MCF 10A (cell line): ENCODE measurements at places on chromosomes 12 and 14.
A peak's percentile ranks its signal among the peaks of the same experiment; 100 is the strongest.

- H3K36me3 ChIP-seq, result no peaks in the 10 kb centered on the region
- peaks cover 7% of the 10 kb centered on the region for H3K4me1 ChIP-seq
- no peak overlapping the region for H3K4me3 ChIP-seq
- H3K27me3 ChIP-seq, result no peaks in the 10 kb centered on the region
- H3K27ac ChIP-seq, result no peak overlapping the region
Measured at GRCh38 chr12:122681814-122682213, 21.3 kb downstream of the HCAR2 start.

DNA sequence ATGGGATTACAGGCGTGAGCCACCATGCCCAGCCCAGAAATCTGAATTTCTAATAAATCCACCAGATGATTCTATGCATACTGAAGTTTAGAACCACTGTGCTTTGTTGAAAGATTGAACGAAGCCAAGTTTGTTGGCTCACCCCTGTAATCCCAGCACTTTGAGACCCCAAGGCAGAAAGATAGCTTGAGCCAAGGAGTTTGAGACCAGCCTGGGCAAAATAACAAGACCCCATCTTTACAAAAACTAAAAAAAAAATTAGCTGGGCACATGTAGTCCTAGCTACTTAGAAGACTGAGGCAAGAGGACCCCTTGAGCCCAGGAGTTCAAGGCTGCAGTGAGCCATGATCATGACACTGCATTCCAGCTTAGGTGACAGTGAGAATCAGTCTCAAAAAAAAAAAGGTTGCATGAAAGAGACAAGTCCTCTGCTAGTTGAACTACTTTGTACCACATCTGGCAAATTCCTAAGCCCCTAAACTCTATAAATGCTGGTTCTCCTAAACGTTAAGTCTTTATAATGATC lies 1.7 kb upstream of the ABHD4 start:
- no peak overlapping the region for H3K27ac ChIP-seq
- H3K4me3 ChIP-seq, result no peak overlapping the region
- H3K27me3 ChIP-seq, result peaks cover 42% of the 10 kb centered on the region
- no peak for DNase-seq
- peaks cover 4% of the 10 kb centered on the region for H3K36me3 ChIP-seq

DNA sequence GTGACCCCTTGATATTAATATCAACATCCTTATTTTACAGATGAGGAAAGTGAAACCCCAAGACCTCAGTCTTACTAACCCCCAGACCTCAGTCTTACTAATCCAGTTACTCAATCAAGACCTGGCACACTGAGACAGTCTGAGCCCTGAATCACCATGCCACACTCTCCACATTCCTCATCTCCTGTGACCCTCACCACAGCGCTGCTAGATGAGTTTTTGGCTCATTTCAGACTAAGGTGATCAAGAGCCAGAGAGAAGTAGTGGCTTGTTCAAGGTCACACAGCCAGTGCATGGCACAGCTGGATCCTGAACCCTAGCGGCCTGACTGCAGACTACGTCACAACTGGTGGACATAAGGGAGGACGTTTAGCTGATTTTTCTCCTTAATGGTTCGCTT lies 579.2 kb downstream of the BCL11B start:
- H3K4me3 ChIP-seq, result no peak overlapping the region
- peak; percentile 17 for DNase-seq
- H3K36me3 ChIP-seq, result no peaks in the 10 kb centered on the region
- no peaks in the 10 kb centered on the region for H3K27me3 ChIP-seq

GRCh38 chr14:68785534-68786490 lies 7.1 kb downstream of the ZFP36L1 start:
- H3K27ac ChIP-seq, result peak overlapping the region; percentile 97
- H3K36me3 ChIP-seq, result peaks cover 67% of the 10 kb centered on the region
- H3K4me3 ChIP-seq, result no peak overlapping the region
- H3K27me3 ChIP-seq, result no peaks in the 10 kb centered on the region
- DNase-seq, result peak; percentile 65

DNA sequence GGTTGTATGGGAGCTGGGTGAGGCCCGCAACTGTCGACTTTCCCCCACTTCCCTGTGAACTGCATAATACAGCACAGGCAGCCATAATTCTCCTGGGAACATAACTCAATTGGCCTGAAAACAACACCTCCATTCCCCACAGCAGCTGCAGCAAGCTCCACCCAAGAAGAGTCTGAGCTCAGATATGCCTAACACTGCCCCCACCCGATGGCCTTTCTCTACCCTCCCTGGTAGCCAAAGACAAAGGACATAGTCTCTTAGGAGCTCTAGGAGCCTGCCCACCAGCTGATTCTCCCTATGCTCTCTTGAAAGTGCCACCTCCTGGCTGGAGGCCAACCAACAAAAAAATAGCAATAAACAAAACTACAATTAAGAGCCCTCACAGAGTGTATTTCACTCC lies 542.7 kb upstream of the LMO3 start:
- DNase-seq, result no peak
- H3K27me3 ChIP-seq, result peaks cover 28% of the 10 kb centered on the region
- no peak overlapping the region for H3K4me3 ChIP-seq
- H3K36me3 ChIP-seq, result no peaks in the 10 kb centered on the region
- no peaks in the 10 kb centered on the region for H3K4me1 ChIP-seq
- no peak overlapping the region for H3K27ac ChIP-seq

- no peaks in the 10 kb centered on the region for H3K27me3 ChIP-seq
- no peak overlapping the region for H3K27ac ChIP-seq
- no peaks in the 10 kb centered on the region for H3K36me3 ChIP-seq
- H3K4me3 ChIP-seq, result no peak overlapping the region
Measured at GRCh38 chr14:60257865-60258264, 8.8 kb downstream of the PPM1A start.

DNA sequence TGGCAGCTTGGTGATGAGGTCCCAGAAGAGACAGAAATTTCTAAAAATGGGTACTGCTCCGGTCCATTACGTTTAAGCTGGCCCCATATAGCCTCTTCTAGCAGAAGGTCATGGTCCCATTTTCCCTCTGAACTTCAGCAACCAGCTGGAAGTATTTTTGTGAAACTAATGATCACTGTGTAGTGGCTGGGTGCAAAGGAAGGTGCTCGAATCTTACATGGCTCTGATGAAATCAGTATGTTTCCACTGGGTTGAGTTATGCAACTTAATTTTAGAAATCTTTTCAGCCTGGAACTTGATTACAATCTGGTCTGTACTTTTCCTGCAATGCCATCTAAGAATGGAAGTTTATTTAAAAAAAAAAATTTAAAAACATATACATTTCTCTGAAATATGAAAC lies 228.5 kb downstream of the FOXN3 start:
- DNase-seq, result no peak
- H3K27ac ChIP-seq, result no peak overlapping the region
- no peaks in the 10 kb centered on the region for H3K27me3 ChIP-seq
- H3K4me3 ChIP-seq, result no peak overlapping the region

- H3K27me3 ChIP-seq, result no peaks in the 10 kb centered on the region
- H3K27ac ChIP-seq, result no peak overlapping the region
- H3K4me3 ChIP-seq, result no peak overlapping the region
- peaks cover 18% of the 10 kb centered on the region for H3K36me3 ChIP-seq
Measured at GRCh38 chr14:65033181-65033580, 46.5 kb downstream of the FNTB start.

DNA sequence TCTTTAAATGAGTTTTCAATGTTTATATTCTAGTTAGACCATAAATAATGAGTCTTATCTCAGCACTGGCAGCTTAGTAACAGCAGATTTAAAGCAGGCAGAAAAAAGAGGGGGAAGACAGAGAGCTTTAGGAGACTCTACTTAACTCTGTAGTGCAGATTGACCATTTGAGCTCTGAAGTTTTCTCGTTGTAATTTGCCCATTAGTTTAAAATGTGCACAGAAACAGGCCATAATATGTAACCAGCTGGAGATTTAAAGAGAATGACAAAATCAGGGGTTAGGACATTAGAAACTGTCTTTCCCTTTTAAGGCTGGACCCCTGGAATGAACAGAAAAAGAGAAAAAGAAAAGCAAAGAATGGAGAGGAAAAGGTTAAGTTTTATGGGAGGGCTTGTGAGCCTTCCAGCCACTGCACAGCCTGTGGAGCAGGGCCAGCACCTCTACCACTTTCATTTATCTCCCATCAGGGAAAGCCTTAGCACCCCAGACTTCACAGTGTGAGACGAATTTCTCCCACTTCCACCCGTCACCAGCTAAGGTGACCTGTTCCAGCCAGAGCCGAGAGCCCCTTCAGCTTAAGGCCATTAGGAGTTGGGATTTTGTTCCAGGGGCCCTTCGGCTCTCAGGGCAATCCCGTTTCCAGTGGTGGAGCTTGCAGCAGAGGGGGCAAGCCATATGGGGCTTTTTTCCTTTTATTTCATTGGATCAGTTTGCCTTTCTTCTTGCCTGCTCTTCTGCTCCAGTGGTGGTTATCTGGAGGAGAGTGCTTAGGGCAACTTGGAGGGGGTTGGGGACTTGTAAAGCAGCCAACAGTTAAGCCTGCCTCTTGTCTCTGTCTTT lies 8.0 kb downstream of the IL22 start:
- no peak for DNase-seq
- H3K4me3 ChIP-seq, result no peak overlapping the region
- no peaks in the 10 kb centered on the region for H3K27me3 ChIP-seq
- H3K27ac ChIP-seq, result no peak overlapping the region

- no peaks in the 10 kb centered on the region for H3K27me3 ChIP-seq
- no peaks in the 10 kb centered on the region for H3K36me3 ChIP-seq
- H3K27ac ChIP-seq, result no peak overlapping the region
- DNase-seq, result no peak
Measured at GRCh38 chr12:128986957-128987356, 133.7 kb downstream of the GLT1D1 start.

DNA sequence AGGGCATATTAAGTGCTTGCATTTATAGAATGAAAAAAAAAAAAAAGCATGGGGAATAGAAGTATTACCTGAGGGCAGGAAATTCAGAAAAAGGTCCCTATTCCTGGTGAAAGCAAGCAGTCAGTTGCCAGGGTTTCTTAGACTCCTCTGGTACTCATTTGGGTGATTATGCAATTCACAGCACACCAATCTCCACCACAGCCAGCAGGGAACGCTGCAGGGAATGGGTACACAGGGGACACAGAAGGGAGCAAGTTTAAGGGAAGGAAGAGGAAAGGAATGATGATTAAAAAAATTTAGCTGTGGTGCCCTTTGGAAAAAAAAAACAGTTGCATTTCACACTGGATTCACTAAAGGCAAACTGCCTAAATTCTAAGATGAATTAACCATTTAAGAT lies 14.2 kb downstream of the BLTP3B start:
- H3K27me3 ChIP-seq, result no peaks in the 10 kb centered on the region
- no peaks in the 10 kb centered on the region for H3K36me3 ChIP-seq
- H3K4me1 ChIP-seq, result peaks cover 19% of the 10 kb centered on the region
- peak overlapping the region; percentile 50 for H3K4me3 ChIP-seq
- DNase-seq, result peak; percentile 77

GRCh38 chr14:95597784-95598211 lies 62.9 kb downstream of the GLRX5 start:
- peaks cover 13% of the 10 kb centered on the region for H3K27me3 ChIP-seq
- H3K36me3 ChIP-seq, result no peaks in the 10 kb centered on the region
- no peak overlapping the region for H3K4me3 ChIP-seq
- H3K27ac ChIP-seq, result no peak overlapping the region

- no peak for DNase-seq
- peaks cover 20% of the 10 kb centered on the region for H3K27me3 ChIP-seq
- H3K27ac ChIP-seq, result no peak overlapping the region
- no peak overlapping the region for H3K4me3 ChIP-seq
Measured at GRCh38 chr12:107118624-107119023, 25.3 kb upstream of the CRY1 start.

DNA sequence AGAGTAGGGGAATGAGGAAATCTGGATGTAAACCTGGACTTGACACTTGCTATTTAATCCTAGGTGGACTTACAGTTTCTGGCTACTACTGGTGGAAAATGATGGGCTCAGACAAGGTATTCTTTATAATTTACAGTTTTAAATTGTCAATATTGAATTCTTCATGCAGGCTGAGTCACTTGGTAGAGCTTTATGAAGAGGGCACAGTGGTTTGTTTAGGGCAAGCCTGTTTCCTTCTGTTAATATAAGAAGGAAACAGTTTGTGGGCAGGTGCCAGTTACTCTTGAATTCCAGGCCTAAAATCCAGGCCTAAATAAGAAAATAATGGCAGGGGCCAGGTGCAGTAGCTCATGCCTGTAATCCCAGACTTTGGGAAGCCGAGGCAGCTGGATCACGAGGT lies 355.8 kb upstream of the RGS6 start:
- H3K4me3 ChIP-seq, result no peak overlapping the region
- no peaks in the 10 kb centered on the region for H3K36me3 ChIP-seq
- no peak for DNase-seq
- H3K27me3 ChIP-seq, result no peaks in the 10 kb centered on the region

GRCh38 chr12:107822356-107822755 lies 47.9 kb downstream of the ASCL4 start:
- H3K27me3 ChIP-seq, result no peaks in the 10 kb centered on the region
- no peaks in the 10 kb centered on the region for H3K36me3 ChIP-seq
- no peak for DNase-seq
- H3K27ac ChIP-seq, result no peak overlapping the region
- no peak overlapping the region for H3K4me3 ChIP-seq

- H3K4me1 ChIP-seq, result peaks cover 13% of the 10 kb centered on the region
- H3K36me3 ChIP-seq, result peaks cover 6% of the 10 kb centered on the region
- peak overlapping the region; percentile 94 for H3K27ac ChIP-seq
- DNase-seq, result no peak
- no peaks in the 10 kb centered on the region for H3K27me3 ChIP-seq
- H3K4me3 ChIP-seq, result peak overlapping the region; percentile 82
Measured at GRCh38 chr14:80942191-80942600, 658 bp upstream of the CEP128 start.

GRCh38 chr14:90060965-90061684 lies 669 bp upstream of the KCNK13 start:
- H3K27ac ChIP-seq, result no peak overlapping the region
- no peak for DNase-seq
- H3K36me3 ChIP-seq, result no peaks in the 10 kb centered on the region
- H3K4me3 ChIP-seq, result peak overlapping the region; percentile 35
- peaks cover 66% of the 10 kb centered on the region for H3K27me3 ChIP-seq

DNA sequence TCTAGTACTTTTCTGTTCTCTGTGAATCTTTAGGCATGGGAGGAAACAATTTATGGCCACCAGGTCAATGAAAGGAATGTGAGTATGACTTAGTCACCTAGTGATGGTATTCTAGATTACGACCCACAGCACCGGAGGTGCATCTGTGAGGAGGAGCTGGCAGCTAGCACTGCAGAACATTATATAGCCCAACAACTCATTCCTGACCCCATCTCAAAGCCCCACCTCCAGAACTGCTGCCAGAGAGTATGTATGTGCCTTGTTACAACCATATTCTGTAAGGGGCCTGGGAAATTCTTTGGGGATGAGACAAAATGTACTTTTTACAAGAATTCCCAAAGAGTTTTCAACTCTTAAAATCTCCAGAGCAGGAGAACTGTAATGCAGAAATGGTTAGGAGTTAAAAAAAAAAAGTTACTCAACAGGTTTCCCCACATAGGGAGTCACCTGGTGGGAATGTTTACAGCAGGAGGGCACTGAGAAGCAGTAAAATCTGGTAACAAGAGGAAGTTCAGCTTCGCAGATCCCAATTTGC lies 34.9 kb upstream of the CERS5 start:
- DNase-seq, result peak; percentile 63
- peak overlapping the region; percentile 74 for H3K27ac ChIP-seq
- H3K4me3 ChIP-seq, result peak overlapping the region; percentile 25
- H3K27me3 ChIP-seq, result no peaks in the 10 kb centered on the region
- peaks cover 41% of the 10 kb centered on the region for H3K36me3 ChIP-seq
- H3K4me1 ChIP-seq, result peaks cover 17% of the 10 kb centered on the region
